ENCODE measurements at places on chromosomes 12 and 14.

GRCh38 chr12:13784504-13784903 lies 196.9 kb downstream of the GRIN2B start:
- no peak for DNase-seq

- no peak for DNase-seq
These were observed 31.7 kb downstream of the DHRS7 start for GRCh38 chr14:60133487-60133886.

DNA sequence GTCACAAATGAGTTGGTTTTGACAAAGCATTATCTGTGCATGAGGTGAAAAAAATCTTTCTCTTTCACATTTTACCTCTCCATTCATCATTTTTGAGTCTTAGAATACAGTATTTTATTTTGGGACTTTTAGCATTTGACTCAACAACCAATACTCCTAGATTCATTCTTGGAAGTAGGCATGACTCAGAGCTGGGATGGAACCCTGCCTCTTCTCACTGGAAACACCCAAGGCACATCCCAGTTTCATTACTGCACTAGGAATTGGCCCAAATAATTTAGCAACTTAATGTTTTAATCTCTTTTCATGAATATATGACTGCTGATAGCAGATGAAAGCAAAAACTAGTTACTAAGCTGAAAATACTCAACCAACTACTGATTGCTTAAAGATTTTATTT lies 3.3 kb upstream of the PDZRN4 start:
- no peak for DNase-seq

GRCh38 chr14:26213846-26214575 lies 383.8 kb downstream of the NOVA1 start:
- DNase-seq = no peak
